ENCODE measurements at places on chromosomes 4 and X.
A peak's percentile ranks its signal among the peaks of the same experiment; 100 is the strongest.

DNA sequence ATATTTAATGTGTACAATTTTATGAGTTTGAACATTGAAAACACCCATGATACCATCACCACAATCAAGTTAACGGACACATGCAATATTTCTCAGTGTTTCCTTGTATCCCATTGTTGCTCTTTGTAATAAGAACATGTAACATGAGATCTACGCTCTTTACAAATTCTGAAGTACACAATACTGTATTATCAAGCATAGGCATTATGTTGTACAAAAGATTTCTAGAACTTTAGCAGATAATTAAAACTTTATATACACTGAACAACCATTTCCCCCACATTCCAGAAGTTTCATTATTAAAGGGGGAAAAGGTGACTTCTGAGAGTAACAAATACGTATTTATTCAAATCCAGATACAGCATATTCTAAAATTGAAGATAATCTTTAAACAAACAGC is 114.5 kb downstream of the SLC10A7 start:
- H3K36me3 ChIP-seq = no peaks in the 10 kb centered on the region
- no peak for DNase-seq
- H3K4me3 ChIP-seq = no peak overlapping the region
- H3K27ac ChIP-seq = no peak overlapping the region

DNA sequence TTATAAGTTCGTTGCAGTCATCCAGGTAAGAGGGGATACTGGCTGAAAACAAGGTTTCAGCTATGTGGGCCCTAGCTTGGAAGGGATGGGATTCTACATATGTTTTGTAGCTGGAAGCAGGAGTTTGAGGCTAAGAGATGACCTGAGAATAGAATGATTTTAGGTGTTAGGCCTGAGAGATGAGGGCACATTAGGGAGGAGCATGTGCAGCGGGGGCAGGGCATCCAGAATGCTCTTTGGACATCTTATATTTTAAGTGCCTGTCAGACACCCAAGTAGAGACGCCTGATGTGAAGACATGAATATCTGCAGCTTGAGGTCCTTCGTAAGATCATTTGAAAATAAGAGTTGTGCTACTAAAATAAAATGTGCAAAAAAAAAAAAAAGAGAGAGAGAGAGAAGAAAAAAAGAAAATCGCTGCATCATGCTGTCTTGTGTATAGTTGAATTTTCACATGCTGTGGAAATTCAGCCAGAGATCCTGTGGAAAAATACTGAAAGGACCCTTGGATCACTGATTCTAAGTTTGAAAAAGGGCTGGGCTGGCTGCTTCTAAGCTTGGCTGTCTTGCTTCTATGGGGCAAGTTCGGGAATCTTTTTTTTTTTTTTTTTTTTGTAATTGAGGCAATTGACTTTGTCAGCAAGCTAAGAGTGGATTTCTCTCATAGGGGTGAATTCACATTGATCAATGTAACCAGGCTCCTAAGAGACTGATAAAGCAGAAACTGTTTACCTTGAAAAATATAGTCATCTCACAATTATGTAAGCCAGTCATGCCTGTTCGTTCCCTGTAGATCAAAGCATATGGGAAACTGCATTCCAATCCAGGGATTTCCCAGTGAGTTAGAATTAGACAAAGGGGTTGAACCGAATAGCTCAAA is 341.0 kb upstream of the GATB start:
- no peak for DNase-seq
- H3K27ac ChIP-seq = peak overlapping the region; percentile 100
- H3K27me3 ChIP-seq = no peaks in the 10 kb centered on the region
- peak overlapping the region; percentile 87 for H3K4me3 ChIP-seq

- no peak overlapping the region for H3K4me3 ChIP-seq
- H3K36me3 ChIP-seq = no peaks in the 10 kb centered on the region
- DNase-seq = no peak
- H3K27me3 ChIP-seq = no peaks in the 10 kb centered on the region
Measured at GRCh38 chrX:108344216-108344615, 94.0 kb downstream of the COL4A6 start.

DNA sequence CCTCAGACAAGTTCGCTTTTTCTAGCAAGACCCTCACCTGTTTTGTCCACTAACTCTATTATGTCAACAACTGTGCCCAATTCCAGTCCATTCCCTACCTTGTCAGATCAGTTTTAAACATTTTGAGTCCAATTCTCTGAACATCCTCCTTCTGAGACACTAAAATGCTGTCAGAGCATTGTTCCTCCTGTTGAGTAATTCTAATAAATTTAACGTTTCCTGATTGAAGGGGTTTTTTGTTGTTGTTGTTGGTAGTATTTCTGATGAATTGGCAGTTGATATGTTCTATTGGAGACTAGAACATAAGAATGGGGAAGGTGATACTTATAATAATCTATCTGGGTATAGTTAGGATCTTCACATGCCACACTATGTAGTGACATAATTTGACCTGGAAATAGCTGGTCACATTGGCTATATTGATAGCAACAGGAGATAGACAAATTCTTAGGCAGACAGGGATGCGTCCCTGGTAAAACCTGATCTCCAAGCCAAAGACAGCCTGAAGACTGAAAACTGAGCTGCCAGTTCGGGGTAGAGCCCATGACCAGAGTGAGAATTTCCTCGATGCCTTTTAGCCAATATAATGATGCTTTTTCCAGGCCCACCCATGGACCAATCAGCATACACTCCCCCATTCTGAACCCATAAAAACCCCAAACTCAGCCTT is 12.4 kb upstream of the CXCL2 start:
- no peak overlapping the region for H3K27ac ChIP-seq
- DNase-seq = no peak
- H3K4me1 ChIP-seq = no peaks in the 10 kb centered on the region
- H3K27me3 ChIP-seq = peaks cover 3% of the 10 kb centered on the region

DNA sequence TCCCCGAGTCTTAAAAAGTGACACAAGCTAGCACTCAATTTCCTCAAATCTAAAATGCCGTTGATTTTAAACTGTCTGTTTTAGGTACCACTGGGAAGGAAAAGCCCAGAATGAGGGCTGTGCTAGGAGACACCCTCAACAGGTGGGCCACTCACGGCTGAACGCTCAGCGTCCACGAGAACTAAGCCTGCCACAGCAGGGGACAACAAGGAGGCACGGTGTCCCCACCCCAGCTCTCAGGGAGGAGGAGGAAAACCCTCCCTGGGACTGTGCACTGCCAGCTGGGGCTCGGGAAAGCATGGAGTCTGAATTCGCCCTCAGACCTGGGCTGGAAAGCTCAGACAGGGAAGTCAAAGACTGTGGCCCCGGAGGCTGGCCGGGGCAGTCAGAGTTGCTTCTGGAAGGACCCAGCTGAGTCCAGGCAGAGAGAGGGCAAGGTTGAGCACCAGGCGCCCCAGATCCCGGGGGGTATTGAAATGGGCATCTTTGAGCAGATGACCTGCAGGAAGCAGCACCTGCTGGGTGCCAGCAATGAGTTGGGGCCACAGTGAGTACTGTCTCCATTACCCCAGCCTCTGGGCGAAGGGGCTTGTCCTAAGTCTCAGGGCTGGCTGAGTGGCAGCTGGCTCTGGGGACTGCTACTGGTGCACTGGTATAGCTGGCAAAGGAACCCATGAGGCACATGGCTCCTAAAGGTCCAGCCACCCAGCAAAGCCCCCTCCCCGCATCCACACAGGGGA is 769 bp upstream of the CPZ start:
- H3K36me3 ChIP-seq = no peaks in the 10 kb centered on the region
- no peak for DNase-seq
- H3K4me1 ChIP-seq = no peaks in the 10 kb centered on the region
- H3K27me3 ChIP-seq = peaks cover 22% of the 10 kb centered on the region

GRCh38 chr4:148893095-148893494 is 450.9 kb upstream of the NR3C2 start:
- no peak for DNase-seq
- no peaks in the 10 kb centered on the region for H3K27me3 ChIP-seq
- no peaks in the 10 kb centered on the region for H3K36me3 ChIP-seq
- no peaks in the 10 kb centered on the region for H3K4me1 ChIP-seq
- H3K4me3 ChIP-seq = no peak overlapping the region

- DNase-seq = no peak
- peaks cover 4% of the 10 kb centered on the region for H3K27me3 ChIP-seq
- no peak overlapping the region for H3K4me3 ChIP-seq
- no peak overlapping the region for H3K27ac ChIP-seq
Measured at GRCh38 chrX:15373976-15374375, 10.2 kb downstream of the VEGFD start.

DNA sequence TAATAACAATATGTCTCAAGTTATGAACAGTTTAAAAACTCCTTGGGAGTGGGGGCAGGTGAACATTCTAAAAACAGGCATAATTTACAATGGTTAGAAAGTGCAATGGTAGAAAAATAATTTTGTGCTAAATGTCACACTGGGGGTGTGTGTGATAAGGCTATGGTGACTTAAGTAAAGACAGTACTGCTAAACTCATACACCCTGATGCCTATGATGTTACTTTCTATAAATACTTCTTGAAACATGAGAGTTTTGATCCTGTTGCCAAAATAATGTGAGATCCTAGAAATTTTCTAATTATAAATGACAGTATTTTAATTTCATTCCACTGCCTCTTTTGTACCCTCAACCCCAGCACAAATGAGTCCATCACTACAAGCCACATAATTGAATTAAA is 144.2 kb downstream of the POLA1 start:
- no peaks in the 10 kb centered on the region for H3K27me3 ChIP-seq
- no peak for DNase-seq
- H3K4me3 ChIP-seq = no peak overlapping the region

DNA sequence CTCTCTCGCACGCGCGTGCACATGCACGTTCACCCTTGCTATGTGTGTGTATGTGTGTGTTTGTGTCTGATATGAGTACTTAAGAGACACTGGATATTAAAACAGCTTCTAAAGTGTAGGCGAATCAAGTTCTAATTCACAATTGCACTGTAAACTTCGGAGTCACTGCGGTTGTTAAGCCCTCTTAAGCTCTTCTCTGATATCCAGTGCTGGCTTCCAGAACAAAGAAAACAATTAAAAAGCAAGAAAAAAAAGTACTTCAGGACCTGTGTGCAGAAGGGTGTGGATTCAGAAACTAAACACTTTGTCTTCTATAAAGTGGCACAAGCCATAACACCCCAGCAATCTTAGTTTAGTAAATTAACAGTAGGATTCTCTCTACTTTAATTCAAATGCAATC is 300.2 kb downstream of the PCDH7 start:
- no peak for DNase-seq
- no peak overlapping the region for H3K27ac ChIP-seq
- H3K4me1 ChIP-seq = no peaks in the 10 kb centered on the region

DNA sequence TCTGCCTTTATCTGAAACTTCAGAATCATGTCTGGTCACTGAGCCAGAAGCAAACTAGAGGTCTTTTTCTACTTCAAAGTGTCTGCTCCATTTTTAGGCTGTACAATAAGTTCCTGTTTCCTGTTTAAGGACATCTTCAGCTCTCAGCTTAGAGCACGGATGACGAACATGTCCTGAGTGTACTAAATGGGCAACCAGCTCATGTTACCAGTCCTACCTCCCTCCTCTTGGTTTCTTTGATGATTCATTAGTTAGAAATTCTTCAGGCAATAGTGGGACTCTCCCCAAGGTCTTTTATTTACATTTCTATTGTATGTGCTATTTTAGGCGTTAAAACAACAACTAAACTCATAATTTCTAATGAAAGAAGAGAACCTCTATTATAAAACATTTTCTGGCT is 58.0 kb downstream of the ENPEP start:
- no peaks in the 10 kb centered on the region for H3K36me3 ChIP-seq
- no peak overlapping the region for H3K4me3 ChIP-seq
- H3K4me1 ChIP-seq = no peaks in the 10 kb centered on the region
- DNase-seq = no peak

DNA sequence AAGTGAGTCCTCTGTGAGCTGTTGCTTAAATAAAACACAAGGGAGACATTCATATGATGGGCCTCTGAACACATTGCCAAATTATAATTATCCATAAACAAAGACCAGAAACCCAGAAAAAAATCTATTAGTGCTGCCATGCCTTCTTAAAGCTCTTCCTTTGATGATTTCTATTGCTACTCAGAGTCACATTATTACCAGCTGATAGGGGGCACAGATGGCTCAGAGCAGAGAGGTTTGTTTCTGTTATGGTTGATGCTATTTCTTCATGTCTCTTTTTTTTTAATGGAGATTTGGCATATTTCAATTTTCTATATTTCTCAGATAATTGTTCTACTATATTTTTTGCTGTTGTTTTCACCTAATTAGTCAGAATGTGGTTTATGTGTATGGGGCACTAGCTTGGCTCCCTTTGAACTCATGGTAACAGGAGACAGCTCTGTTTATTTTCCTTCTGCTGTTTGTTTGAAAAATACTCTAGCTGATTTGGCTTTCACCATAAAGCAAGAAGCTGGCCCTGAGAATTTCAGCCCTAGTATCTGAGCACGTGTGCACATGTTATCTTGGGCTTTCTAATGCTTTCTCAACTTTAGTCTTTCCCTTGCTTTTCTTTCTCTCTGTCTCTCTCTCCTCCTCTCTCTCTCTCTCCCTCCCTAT is 568.8 kb downstream of the PPARGC1A start:
- H3K4me3 ChIP-seq = no peak overlapping the region
- no peak for DNase-seq
- no peak overlapping the region for H3K27ac ChIP-seq
- H3K27me3 ChIP-seq = peaks cover 4% of the 10 kb centered on the region
- no peaks in the 10 kb centered on the region for H3K36me3 ChIP-seq
- H3K4me1 ChIP-seq = peaks cover 8% of the 10 kb centered on the region

GRCh38 chr4:147019091-147019490 is 73.4 kb upstream of the TTC29 start:
- H3K27ac ChIP-seq = no peak overlapping the region
- DNase-seq = peak; percentile 18

DNA sequence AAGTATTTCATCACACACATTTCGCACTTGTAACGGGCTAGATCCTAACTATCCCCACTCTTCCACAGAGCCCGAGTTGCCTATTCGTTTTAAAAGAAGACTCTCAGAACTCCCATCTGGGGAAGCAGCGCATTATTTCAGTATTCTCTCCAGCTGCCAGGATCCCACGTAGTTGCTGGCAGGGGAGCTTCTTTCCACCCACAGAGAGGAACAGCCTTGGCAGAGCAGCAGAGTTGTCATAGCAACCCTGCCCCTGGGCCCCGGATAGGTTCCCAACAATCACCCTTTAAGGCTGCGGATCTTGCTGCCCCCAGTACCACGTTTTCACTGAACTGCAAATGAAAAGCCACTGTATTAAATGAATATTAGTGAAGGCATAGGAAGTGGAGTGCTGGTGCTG is 106.7 kb downstream of the GPM6A start:
- DNase-seq = no peak
- no peak overlapping the region for H3K27ac ChIP-seq
- H3K36me3 ChIP-seq = no peaks in the 10 kb centered on the region
- H3K27me3 ChIP-seq = no peaks in the 10 kb centered on the region
- no peak overlapping the region for H3K4me3 ChIP-seq

Measured in T-helper 2 cell treated with Interferon-gamma antibody and Interleukin-4, amounts not matched to agents 5 μg/mL and 100 μg/mL, for 36 hours (primary cell).